ENCODE measurements at places on chromosomes 7 and 10.

- no peak for DNase-seq
These were observed 84.3 kb upstream of the CACNA2D1 start for GRCh38 chr7:82527851-82528250.

- no peak for DNase-seq
These were observed 1116.9 kb upstream of the CELF2 start for GRCh38 chr10:9900751-9901150.

DNA sequence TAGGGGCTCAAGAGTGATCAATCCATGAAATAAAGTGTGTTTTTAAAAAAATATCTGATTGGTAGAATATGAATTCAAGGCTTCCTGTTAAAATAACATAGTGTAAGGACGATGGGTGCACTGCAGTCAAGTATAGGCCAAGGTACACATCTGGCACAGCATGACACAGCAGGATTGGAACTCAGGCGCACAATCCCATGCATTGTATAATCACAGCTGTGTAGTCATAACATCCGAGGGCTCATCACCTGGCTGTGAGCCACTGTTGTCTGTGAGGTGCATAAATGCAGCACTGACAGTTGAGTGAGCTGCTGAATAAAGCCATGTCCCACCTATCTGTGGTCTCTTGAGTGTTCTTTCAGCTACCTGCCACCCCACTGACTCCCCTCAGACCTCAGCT, 142.3 kb upstream of the HPS1 start:
- no peak for DNase-seq

GRCh38 chr7:2041496-2042367, 191.0 kb downstream of the MAD1L1 start:
- no peak for DNase-seq

DNA sequence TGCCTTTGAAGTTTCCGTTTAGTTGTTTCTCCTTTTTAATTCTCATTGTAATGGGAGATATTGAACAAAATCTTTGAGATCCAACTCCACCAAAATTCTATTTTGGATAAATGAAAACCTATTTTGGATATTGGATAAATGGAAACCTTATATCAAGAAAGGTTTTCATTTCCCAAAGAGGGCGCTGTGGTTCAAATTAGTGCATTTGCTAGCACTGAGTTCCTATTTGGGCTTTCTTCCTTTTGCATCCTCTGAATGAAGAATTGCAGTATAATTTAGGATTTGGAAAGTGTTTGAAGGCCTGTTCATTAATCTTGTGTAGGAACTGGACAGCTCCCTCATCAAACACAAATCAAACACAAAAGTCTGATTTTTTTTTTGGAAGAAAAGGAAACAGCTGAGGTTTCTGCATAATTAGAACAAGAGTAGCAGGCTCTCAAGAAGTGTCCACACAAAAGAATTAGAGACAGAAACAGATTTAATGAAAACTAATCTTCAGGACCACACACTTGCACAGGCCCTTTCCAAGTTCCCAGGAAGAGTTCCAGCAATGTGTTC, 80.8 kb upstream of the KLF14 start:
- no peak for DNase-seq

- DNase-seq, result no peak
These were observed 12.2 kb downstream of the PDE1C start for GRCh38 chr7:32058002-32058401.

Data from NCI-H2029 (cell line).